ENCODE measurements at places on chromosomes 2 and 18. TPM values are rescaled to one million over a fixed set of nuclear protein-coding genes. Genes with fewer than 3 reads are reported as not detected.

Gene SCN7A
- under 0.01 TPM for total RNA-seq

Gene LAMA1
- 25.8 TPM for total RNA-seq

Gene ACMSD
- 1.7 TPM for total RNA-seq

Gene ANKRD44
- total RNA-seq, result 0.64 TPM

Data from tracheal epithelial cell (primary cell).